Right forelimb (tissue), 1 donor: ENCODE measurements at places on chromosomes 12 and 14.

GRCh38 chr12:19718401-19718800 lies 279.1 kb downstream of the AEBP2 start:
- no peak for DNase-seq

DNA sequence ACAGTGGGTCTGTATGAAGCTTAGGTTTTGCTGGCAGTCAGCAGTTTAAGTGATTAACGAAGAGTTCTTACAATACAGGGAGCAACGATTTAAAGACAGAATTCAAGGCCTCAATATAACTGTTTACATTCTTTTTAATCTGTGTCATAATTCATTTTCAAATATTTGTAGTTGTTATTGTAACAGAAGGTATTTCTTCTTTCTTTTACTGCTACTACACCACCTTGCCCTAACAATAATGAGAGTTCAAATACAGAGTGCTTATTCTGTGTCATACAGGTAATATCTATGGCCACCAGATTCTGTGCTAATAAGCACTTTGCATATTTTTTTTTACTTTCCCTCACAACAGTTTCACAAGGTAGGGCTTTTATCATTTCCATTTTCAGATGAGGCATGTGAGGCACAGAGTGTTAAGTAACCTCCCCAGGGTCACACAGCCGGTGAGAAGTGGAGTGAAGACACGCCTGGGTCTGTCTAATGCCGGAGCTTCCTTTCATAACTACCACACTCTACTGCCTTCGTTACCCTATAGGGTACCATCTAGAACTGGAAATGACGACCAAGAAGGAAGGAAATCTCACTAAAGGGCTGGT lies 81.9 kb downstream of the PELI2 start:
- DNase-seq: no peak

DNA sequence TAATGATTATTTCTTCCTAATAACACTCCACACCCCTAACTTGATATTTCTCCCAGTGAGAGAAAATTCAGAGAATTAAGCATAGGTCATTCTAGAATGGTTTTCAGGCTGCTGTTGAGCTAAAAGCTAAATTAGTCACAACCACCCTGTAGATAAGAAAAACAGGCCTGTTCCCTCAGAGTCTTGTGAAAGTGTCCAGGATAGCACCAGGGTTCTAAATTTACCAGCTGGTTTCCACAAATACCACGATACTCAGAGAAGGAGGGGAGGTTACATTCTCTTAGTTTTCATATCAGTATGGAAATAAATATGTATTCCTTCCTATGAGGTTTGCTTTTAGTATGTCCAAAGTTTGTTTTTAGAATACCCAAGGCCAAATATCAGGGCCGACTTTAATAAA lies 66.0 kb upstream of the YARS2 start:
- DNase-seq: no peak

DNA sequence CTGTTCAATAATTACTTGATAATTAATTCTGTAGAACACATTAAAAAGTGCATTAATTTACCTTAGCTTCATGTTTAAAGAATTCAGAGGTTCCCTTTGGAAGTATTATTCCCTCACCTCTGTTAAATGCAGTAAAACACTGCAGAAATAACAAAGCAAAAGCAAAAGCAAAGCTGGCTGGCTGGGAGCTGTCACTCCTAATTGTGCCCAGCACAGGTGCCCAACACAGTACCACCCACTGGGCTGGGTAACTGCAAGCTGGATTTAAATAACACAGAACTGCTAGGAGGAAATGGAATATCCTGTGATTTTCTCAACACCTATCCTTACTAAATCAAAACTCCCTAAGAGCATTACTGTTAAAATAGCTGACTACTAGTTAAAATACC lies 72.6 kb downstream of the SLC2A13 start:
- no peak for DNase-seq

DNA sequence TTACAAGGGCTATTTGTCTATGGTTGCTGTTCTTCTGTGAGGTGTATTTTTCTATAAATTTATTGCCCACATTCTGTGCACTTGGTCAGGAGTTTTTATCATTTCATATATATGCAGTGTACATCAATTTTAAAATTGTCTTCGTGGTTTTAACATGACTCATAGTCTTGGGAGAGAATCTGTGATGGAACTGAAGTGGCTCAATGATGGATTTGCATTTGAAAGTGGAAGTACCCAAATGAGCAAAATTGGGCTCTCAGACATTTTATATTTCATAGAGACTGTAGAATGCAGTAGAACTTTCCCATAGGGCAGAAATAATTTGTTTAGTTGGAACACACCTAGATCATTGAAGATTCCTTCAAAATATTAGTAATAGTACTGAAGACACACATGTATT lies 1.9 kb upstream of the SCFD1 start:
- DNase-seq: no peak

DNA sequence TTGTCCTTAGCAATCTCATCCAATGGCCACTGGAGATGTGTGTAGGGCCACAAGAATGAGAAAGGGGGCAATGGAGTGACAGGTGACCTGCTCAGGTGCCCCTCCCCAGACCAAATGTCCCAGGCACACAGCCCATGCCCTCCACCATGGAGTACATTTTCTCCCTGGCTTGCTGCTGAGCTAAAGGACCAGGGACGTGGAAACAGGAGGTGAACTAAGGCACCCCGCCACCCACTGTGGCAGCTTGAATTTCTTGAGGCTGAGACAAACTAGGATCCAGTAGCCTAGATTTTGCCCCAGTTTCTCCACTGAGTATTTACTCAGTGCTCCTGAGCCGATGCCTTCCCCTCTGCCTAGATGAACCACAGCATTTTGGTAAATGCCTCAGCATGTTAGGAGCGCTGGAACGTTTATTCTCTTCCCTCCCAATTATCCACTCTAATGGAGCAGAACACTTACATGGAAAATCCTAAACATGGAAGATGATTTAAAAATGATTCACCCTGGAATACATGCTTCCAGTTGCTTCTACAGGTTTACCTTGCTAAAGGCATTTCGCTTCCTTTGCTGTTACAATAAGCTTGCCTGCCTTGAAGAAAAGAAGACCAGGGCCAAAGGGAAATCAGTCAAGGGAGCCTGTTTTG lies 198.0 kb downstream of the ZFP36L1 start:
- DNase-seq: no peak

DNA sequence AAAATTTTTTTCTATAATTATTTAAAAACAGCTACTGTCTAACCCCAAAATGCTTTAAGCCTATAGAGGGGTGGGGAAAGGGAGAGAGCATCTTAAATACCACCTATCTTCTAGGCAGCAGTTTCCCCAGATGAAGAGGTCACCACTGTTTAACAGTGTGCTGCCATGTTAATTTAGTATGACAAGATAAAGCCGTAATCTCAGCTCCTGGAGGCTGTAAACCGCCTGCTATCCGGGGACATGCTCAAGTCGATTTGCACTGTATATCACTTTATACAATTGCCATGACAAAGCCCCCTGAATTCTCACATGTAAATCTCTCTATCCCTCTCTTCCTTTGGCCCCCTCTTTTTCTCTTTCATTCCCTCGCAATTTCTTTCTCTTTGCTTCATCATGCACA lies 68.5 kb downstream of the SOX5 start:
- no peak for DNase-seq

DNA sequence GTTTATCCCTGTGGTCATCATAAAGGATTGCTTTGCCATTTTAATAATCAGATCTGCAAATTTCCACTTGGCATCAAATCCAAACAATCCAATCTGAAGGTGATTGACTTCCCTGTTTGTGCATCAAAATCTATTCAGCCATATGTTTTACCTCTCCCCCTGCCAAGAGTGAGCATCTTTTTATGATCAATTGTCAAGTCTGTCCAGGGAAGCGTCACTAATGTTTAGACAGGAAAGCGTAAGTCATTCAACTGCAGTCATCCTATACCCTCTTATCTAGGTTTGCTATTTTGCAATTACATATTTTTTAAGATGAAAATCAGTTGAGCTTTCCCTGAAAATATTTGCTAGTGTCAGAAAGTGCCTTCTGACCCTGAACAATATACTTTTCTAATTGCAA lies 1224.1 kb upstream of the SEL1L start:
- DNase-seq: no peak

DNA sequence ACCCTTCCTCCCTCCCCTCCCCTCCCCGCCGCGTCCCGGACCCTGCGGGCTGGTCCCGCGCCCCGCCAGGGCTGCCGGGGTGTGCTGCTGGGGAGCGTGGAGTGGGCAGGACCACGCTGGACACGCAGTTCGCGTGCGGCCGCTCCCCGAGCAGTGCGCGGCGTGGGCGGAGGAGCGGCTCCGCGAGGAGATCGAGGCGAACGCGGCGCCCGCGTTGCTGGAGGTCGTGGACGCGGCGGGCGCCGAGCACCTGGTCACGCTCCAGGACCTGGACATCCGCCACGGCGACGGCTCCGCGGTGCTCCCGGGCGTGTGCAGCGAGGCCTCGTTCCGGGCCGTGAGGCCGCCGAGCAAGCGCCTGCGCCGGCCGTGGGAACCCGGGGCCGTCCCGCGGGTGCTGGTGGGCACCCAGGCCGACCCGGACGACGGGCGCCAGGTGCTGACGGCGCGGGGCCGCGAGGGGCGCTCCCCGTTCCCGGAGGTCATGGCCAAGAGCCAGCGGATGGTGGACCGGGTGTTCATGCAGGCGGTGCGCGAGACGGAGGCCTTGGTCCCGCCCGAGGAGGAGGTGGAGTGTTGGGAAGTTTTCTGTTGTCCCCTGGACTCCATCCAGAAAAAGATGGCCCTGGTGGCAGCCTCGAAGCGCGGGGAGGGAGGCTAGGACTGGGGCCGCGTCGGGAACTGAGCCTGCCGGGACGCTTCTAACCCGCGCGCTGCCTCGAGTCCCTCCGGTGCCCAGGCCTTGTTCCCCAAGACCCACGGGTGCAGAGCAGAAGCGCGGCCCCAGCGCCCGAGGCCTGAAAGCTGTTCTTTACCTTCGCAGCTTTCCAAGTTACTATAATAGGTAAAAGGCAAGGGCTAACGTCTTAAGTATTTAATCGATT lies 54.7 kb upstream of the EIF5 start:
- peak; percentile 54 for DNase-seq

- no peak for DNase-seq
These were observed 75.2 kb downstream of the LIN7A start for GRCh38 chr12:80862531-80862930.

DNA sequence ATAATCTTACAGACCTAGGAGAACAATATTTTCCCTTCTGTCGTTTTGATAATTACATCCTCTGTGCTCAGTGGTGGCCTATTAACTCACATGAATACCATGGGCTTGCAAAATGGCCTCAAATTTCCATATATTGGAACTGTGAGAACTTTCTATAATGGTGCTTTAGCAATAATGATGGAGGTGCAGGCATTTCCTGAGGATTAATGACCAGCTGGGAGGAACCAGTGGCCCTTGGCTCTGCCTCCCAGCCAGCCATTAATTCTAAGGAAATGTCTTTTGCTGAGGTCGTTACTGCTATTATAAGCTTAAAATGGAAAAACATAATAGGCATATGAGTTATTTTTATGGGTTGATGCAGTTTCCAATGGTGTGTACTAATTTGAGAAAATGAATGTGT lies 33.6 kb downstream of the HMGA2 start:
- DNase-seq: no peak

DNA sequence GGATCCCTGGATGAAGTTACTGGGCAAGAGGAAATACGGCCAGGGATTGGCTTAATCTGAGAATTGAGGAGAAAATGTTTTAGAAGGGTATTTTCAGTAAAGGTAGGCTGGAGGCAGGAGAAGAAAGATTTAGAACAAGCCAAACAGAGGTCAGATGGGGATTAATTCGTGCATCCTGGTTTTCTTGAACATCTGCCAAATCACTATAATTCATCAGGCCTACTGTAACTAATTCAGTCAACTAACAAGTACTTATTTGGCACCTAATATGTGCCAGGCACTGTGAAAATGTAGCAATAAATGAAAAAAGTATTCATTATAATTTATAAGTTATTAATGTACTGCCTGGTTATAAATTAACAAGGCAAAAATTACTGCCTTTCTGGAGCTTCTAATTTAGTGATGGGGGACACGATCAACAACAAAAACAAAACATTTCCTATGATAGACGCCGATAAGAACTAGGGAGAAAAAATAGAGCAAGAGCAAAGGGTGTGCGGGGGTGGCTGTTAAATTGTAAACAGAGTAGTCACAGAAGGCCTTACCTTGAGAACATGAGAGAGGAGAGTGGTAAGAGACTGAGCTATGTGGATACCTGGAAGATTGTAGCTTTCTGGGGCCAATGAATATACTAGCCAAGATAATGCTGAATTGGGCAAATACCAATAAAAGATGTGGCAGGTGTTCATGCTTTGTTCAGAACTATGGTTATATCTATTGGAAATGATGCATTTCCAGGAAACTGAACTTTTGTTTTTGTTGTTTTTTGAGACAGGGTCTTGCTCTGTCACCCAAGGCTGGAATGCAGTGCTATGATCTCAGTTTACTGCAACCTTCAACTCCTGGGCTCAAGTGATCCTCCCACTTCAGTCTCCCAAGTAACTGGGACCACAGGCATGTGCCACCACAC lies 34.0 kb downstream of the DUSP16 start:
- DNase-seq: no peak

GRCh38 chr12:31479516-31480210 lies 111.3 kb downstream of the DENND5B start:
- no peak for DNase-seq

DNA sequence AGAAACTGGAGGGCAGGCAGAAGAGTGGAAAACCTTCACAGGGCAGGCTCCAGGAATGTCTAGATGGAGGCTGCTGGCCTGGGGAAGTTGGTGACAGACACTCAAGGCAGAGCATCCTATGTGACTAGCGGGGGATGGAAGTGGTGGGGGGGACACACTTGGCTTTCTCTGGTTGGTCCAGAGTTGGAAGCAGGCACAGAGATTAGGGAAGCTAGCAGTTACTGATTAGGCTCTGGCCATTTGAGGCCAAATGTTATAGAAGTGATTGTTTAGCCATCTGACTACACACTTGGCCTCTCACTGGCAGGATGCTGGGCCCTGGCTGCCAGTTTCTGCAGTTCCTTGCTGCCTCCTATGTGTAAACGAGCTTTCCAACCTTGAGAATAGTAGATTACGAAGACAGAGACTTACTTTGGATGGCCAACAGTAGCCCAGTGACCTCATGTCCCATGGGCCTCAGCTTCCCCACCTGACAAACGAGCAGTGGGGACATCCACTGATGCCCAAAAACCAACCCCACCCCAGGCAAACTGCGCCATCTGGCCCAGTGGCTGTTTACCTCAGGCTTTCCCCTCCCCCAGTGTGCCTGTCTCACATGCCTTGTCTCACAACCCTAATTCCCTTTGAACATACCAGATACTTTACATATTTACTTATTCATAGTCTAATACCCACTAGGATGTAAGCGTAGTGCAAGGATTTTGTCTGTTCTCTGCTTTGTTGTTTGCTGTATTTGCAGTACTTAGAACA lies 102.7 kb downstream of the PAPLN start:
- DNase-seq: no peak

- DNase-seq: peak; percentile 74
These were observed 1.5 kb downstream of the SPX start for GRCh38 chr12:21527451-21528180.

GRCh38 chr14:91419044-91419397 lies 1.4 kb upstream of the CCDC88C start:
- no peak for DNase-seq
